ENCODE measurements at places on chromosomes 7 and 10.

DNA sequence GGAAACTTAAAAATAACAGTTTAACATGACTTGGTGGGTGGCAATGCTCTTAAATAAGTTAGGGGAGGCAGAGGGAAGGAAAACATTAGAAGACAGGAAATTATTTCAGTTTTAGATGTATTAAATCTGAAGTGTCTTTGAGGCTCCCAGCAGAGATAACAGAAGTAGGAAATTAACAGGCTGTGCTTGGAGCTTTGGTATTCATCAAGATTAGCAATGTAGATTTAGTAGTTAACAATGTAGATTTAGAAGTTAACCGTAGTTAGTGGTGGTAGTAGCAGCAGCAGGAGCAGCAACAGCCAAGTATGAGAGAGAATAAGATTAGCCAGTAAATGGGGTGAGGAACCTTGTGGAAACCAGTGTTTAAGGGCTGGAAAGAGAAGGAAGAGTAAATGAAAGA lies 48.7 kb upstream of the UBN2 start:
- no peak for DNase-seq

DNA sequence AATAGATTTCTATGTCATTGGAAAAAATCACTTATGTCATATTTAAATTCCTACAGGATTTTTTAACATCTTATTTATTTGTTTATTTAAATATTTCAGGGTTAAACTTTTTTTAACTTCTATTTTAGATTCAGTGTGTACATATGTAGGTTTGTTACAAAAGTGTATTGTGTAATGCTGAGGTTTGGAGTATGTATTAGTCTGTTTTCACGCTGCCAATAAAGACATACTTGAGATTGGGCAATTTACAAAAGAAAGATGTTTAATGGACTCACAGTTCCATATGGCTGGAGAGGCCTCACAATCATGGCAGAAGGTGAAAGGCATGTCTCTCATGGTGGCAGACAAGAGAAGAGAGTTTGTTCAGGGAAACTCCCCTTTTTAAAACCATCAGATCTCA lies 65.4 kb downstream of the MGAM2 start:
- no peak for DNase-seq

DNA sequence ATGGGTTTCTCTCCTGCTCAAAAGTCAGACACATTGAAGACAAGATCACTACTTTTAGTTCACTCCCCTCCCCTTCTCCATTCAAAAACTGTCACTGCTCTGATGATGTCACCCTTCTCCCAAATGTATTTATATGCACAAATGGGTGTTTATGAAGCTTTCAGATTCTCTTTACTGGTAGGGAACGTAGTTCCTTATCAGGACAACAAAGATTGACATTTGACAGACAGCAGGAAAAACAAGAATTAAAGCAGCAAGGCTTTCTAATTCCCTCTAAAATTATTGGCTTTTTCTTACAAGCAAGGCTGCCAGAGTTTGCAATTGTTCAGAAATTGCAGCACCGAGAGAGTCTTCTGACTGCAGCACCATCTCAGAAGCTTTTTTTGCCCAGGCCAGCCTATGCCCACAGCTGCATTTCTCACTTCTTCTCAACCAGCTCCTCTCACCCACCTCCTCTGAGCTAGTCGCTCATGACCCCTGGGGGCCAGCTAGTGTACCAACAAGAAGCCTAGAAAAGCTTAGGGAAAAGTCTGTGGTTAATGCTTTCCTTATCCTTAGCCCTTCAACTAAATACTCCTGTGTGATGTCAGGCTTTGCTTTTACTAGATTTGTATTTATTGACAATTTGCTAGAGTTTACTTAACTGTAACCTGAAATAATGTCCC lies 265.1 kb downstream of the HTR7 start:
- peak; percentile 83 for DNase-seq

DNA sequence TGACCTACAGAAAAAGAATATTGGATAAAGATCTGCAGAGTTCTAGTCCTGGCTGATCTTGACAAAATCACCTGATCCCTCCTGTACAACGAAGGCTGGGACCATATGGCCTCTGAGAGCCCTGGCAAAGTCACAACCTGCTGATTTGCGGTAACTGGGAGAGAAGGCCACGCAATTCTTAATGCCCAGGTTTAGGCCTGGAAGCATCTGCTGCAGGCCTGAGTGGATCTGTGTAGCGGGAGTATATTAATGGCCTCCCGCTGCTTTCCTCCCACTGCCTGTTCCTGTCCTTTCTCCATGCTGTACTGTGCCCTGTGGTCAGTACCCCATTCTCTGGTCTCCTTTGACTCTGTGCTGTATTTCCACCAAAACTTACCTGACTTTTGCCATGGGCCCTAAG lies 24.2 kb downstream of the AKR1B1 start:
- no peak for DNase-seq

GRCh38 chr7:140350056-140350455 lies 48.3 kb downstream of the SLC37A3 start:
- DNase-seq: no peak

Data from neural progenitor cell (in vitro differentiated cells).